ENCODE measurements at places on chromosomes 12 and 14.

GRCh38 chr12:31629756-31630732 lies 29.4 kb upstream of the ETFBKMT start:
- DNase-seq, result no peak

- DNase-seq, result no peak
Observed at GRCh38 chr14:51868405-51868804, 8.0 kb downstream of the GNG2 start.

- DNase-seq, result no peak
Observed at GRCh38 chr14:99134516-99135046, 137.4 kb downstream of the BCL11B start.

DNA sequence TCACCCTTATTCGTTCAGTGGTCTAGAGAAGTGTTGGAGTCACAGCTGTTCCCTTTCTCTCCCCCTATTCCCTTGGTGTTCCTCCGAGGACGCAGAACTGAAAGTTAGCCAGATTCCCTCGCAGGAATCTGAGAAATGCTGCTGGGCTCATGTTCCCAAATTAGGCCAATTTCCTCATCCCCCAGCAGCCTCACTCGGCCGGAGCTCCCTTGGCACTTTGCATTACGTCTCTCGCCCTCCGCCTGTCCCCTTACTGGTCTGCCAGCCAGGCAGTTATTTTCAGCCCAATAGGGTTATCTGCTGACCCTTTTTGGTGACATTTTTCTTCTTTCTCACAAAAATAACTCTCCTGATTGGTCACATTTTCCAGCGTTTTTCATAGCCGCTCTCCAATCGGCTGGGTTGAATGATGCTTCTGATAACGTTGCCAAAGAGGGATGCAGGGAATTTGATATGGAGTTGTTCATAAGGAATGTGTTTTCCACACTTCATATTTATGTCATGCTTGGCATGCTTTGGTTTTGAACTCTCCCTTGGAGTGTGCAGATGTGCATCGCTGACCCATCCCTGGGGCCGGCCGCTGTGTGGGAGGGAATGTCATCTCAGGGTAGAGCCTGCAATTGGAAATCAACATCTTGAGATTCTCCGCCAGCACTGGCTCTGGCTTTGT lies 9.9 kb downstream of the IFT43 start:
- DNase-seq, result no peak

- DNase-seq, result no peak
Observed at GRCh38 chr14:50974118-50974517, 29.8 kb upstream of the PYGL start.

GRCh38 chr12:106300761-106301160 lies 1.8 kb upstream of the TCP11L2 start:
- DNase-seq, result no peak

DNA sequence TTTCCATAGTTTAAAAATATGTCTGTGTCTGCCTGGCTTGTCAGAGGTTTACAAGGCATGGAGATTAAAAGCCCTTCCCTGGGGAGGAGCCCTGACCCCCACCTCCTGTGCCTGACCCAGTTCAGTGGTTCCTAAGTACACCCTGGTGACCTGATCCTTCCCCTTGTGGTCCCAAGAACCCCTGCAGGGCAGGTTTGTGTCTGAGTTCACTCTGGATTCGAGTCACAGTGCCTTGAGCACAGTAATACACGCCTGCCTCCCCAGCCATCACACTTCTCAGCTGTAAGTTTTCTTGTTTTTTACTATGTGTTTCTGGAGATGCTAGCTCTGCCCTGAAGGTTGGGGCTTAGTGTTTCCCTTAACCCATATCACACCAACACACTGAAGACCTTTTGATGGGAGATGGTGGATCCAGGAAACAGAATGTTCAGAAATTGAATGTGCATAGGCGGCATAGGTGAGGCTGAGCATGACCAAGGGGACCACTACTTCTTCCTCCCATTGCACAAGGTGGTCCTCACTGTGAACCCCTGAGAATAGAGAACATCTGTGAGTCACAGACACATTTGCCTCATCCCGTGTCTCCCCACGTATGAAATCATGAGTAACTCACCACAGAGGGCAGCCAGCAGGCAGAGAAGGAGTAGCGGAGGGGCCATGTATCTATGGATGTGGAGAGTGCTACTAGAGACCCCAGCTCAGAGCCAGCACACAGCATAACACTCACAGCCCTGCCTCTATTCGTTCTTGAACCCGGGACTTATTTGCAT lies 962.9 kb downstream of the TMEM121 start:
- no peak for DNase-seq
